ENCODE measurements at places on chromosomes 5 and 9.

- no peak for DNase-seq
These were observed 139.9 kb downstream of the GPBP1 start for GRCh38 chr5:57313716-57314115.

GRCh38 chr5:19862711-19863110 is 125.3 kb downstream of the CDH18 start:
- DNase-seq = no peak

GRCh38 chr9:123472862-123473614 is 117.0 kb downstream of the CRB2 start:
- no peak for DNase-seq

GRCh38 chr9:133496861-133497842 is 18.3 kb upstream of the SLC2A6 start:
- no peak for DNase-seq

GRCh38 chr9:125932012-125932411 is 184.8 kb downstream of the PBX3 start:
- DNase-seq = peak; percentile 21

GRCh38 chr9:36029202-36029601 is 7.5 kb upstream of the RECK start:
- DNase-seq = no peak

DNA sequence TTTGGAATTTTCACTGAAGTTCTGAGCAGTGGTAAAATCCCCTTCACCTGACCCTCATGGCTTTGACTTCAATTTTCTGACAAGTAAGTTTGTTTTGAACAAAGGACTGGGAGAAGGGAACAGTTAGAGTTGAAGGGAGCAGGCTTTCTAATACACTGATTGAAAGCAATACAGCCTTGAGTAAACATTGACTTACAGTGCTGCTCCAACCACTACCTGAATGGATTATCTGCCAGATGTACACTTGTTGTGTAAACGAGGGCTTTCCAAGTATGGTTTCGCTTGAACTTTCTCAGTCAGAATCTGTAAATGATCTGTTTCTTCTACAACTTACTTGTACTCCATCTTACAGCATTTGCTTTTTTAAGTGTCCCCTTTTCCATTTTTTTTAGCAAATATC is 1414.9 kb upstream of the NUDT12 start:
- no peak for DNase-seq

DNA sequence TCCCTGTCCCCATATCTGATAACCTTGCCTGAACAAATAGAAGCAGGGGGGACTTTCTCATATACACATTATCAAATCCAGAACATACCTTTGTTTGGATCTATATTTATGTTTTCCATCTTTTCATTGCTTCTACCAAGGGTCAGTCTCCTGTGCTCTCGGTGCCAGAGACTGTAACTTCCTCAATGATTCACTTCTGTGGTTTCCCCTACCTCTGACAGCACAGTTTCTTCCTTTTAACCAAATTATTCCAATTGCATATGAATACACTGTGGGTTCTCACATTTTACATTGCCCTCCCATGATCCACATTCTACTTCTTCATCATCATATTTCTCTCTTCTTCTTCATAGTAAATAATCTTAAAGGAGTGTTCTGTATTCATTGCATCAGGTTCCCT is 32.2 kb downstream of the NMUR2 start:
- DNase-seq = no peak

GRCh38 chr5:168798065-168799023 is 219.2 kb upstream of the PANK3 start:
- no peak for DNase-seq

DNA sequence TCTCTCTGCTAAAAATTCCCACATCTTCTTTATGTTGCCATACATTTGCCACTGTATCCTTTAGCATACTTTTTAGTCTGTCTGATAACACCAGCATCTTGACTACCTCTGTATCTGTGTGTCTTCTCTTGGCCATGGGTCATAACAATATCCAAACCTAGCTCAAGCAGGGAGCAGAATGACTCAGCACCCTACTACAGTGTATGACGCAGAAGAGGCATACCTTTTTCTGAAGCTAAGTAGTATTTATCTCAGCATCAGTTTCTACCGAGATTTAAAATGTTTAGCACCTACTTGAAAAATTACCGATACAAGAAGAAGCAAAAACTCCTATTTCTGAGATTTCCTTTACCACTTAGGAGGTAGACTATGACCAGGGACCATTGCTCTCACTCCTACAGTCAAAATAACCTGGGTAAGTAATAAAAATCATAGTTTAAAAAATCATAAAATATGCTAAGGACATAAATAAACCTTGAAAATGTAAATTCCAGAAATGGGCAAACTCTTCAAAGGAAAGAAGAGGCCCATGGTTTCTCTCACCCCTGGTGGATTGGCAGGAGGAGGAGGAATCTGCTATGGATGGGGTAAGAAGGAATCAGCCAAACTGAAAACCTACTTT is 286.5 kb downstream of the MAST4 start:
- no peak for DNase-seq

GRCh38 chr5:138029501-138029900 is 3.4 kb downstream of the FAM13B start:
- no peak for DNase-seq

DNA sequence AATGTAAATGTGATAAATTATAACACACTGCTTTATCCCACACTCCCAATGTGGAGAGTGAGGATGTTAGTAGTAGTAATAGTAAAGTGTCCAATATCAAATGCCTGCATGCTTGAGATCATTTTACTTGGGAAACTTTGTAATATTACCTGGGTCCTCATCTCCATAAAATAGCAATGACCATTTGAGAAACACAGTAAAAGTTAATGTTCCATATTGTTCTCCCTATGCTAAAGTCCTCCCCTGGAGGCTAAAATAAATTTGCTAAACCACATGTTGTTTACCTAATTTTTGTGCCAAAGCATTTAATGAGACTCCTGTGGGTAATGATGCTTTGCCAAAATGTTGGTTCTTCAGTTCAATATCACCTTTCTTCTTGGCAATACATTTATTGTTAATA is 291.2 kb downstream of the CDH10 start:
- DNase-seq = no peak

GRCh38 chr9:70117835-70118319 is 74.2 kb downstream of the MAMDC2 start:
- DNase-seq = no peak

- peak; percentile 59 for DNase-seq
These were observed at the start of gene FAM120A for GRCh38 chr9:93450945-93451815. TSS of gene FAM120A (plus strand) at chr9:93451685. CDS start at chr9:93451916, 231 bp downstream.

- no peak for DNase-seq
These were observed 205.5 kb downstream of the SLIT3 start for GRCh38 chr5:169095410-169095960.

- peak; percentile 38 for DNase-seq
These were observed 60.9 kb downstream of the RXRA start for GRCh38 chr9:134386951-134387831.

- no peak for DNase-seq
These were observed 12.3 kb downstream of the CCNH start for GRCh38 chr5:87400305-87400899.

- DNase-seq = no peak
These were observed 139.7 kb downstream of the FBXO4 start for GRCh38 chr5:42064821-42065220.

- no peak for DNase-seq
These were observed 12.2 kb upstream of the HSPB3 start for GRCh38 chr5:54443270-54443669.

- DNase-seq = no peak
These were observed 142.9 kb downstream of the LPAR1 start for GRCh38 chr9:110895147-110895905.

- DNase-seq = no peak
These were observed 380.7 kb downstream of the IRX2 start for GRCh38 chr5:2370626-2371418.

GRCh38 chr5:161934486-161934885 is 86.6 kb downstream of the GABRA1 start:
- no peak for DNase-seq

DNA sequence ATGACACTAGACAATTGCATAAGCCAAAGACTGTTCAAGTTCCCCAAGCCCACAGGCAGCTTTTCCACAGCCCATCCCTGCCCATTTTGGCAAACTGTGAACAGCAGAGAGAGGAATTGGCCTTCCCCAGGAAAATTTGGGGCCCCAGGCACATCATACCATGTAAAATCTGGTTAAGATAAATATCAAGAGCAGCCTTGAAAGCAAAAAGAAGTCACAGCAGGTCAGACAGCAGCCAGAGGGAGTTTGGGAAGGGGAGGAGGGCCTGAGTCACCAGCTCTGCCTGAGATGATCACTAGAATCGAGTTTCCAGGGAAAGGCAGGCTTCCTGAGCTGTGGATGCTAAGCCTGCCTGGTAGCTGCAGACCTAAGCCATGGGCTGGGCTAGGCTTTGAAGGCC is 179.2 kb downstream of the RFK start:
- no peak for DNase-seq

DNA sequence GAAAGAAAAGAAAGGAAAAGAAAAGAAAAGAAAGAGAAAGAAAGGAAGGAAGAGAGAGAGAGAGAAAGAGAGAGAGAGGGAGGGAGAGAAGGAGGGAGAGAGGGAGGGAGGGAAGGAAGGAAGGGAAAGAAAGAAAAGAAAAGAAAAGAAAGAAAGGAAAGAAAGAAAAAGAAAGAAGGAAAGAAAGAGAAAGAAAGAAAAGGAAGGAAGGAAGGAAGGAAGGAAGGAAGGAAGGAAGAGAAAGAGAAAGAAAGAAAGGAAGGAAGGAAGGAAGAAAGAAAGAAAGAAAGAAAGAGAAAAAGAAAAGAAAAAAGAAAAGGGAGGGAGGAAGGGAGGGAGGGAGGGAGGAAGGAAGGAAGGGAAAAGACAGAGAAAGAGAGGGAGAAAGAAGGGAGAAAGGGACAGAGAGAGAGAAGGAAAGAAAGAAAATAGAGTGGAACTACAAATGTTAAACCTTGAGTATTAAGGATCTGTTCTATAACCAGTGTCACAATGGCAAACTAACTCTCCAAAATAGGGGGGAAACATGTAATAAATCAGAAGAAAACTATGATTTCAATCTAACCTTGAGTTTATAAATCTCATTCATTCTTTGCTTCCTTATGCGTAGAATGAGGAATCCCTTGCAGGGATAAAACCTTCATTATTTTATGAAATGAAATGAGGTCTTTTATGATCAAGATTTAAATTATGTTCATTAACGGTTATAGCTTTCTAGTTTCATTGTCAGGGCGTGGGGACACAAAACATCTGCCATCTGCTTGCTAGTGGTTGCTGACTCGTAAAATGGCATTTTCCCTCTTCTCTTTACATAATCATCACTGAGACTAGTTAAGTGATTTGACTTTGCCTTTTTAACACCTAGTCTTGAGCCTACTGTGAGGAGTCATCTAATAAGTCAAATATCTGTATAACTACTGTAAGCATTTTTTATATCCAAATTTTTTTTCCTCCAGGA is 40.7 kb upstream of the RAD23B start:
- no peak for DNase-seq

- no peak for DNase-seq
These were observed 79.6 kb downstream of the TLE4 start for GRCh38 chr9:79651251-79651795.

GRCh38 chr5:107781451-107781850 is 110.7 kb upstream of the EFNA5 start:
- DNase-seq = no peak

DNA sequence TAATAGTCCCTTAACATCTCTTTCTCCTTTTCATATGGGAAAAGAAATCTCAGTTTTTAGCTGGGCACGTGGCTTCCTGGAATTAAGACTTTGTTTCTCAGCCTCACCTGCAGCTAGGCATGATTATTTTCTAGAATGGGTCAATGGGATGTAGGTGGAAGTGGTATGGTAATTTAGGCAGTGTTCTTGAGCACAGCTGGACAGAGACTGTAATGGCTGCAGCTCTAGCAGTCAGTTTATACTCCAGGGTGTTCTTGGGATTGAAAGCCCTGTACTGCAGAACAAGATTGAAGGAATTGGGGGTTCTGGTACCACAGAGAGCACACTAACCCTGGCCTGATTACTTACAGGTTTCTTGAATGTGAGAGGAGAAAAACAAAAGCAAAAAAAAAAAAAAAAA is 455.9 kb upstream of the ZNF608 start:
- DNase-seq = no peak

DNA sequence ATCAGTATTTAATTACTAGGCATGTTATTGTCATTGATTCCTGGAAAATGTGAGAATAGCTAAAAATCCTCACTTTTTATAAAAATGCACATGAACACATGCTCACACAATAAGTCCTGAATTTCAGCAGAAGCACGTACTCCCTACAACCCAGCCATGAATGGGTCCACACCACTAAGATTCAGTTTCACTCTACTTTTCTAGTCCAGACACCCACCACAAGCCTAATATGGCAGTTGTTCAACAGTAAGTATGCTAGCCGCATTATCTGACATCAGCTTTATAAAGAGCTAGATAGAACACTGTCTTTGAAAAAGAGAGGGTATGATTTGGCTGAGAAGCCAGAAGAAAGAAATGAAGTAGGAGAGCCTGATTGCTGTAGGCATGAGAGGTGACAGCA is 639.3 kb downstream of the BRINP1 start:
- DNase-seq = no peak

- DNase-seq = no peak
These were observed 12.9 kb upstream of the SLC34A1 start for GRCh38 chr5:177371120-177372033.

DNA sequence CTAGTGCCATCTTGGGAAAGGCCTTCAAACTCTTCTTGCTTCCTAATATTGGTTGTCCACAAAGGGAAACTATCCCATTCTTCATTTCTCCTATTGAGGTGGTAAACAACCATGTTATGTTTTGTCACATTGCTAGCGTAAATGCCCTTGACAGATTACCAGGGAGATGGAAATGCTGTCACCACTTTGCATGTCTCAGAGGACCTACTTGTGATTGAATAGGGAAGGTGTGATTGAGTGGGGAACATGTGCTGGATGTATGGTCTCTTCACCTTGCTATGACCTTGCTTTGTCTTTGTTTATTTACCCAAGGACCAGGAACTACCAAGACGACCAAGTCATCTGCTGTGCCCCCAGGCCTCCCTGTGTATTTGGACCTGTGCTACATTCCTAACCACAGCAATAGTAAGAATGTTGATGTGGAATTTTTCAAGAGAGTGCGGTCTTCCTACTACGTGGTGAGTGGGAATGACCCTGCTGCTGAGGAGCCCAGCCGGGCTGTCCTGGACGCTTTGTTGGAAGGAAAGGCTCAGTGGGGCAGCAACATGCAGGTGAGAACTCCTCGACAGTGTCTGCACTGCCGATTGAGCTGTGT is 96.1 kb downstream of the MAP1B start:
- DNase-seq = no peak

GRCh38 chr5:62143268-62144229 is 162.5 kb upstream of the KIF2A start:
- DNase-seq = no peak

DNA sequence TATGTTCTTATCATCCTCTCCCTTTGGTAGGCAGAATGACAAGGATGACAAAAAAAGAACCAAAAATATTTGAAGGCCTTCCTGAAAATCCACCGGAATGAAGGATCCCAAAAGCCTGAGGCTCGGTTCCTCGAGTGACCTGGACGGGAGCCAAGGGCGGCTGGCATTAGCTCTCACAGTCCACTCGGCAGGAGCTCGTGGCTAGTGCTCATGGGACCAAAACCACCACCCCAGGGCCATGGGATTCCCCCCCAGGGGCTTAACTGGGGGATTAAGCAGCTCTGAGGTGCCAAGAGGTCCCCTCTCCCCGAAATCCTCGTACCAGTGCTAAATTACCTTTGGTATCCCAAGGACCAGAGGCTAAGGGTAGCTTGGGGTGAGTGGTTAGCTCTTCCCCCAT is 586 bp upstream of the PDZD2 start:
- DNase-seq = no peak

Data from nucleus accumbens (tissue), 56 donors.